Activated T-cell treated with anti-CD3 and anti-CD28 coated beads, Interleukin-2, amount 50 U/mL, for 4 hours (primary cell): ENCODE measurements at places on chromosomes 6 and 20. TPM values are rescaled to one million over a fixed set of nuclear protein-coding genes. Genes with fewer than 3 reads are reported as not detected.

DNA sequence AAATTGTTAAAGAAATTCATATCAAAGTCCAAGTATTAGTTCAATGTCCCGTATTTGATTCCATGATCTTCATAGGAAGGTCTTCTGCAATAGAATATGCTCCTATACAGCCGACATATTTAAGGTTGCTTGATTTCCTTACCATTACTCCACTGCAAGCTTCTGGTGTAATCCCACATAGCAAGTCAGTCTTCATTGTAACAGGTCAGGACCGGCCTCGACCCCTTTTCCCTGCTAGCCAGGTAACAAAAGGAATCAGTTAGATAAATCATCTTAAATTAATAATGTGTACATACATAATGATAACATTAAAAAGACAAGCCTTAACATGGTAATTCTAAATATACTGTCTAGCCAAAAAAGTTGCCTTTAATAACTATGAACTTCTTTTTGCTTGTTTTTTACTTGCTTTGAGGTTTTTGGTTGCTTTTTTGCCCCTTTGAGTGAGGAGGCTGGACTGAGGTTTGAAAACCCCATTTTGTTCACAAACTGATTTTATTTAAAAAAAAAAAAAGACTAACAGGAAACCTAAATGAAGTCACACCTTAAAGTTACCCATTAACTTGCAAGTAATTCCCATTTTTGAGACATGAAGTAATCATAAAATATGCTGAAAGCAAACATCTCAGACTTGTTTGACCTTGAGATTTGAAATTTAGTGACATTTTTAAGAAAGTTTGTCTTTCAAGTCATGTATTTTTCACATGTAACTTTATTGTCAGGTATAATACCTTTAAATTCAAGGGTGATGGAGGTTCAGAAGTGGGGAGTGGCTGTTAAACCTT, 19.2 kb upstream of the SNX14 start:
- no peak for DNase-seq

- no peak for DNase-seq
These were observed 113.0 kb upstream of the SLC22A23 start for GRCh38 chr6:3569816-3570215.

DNA sequence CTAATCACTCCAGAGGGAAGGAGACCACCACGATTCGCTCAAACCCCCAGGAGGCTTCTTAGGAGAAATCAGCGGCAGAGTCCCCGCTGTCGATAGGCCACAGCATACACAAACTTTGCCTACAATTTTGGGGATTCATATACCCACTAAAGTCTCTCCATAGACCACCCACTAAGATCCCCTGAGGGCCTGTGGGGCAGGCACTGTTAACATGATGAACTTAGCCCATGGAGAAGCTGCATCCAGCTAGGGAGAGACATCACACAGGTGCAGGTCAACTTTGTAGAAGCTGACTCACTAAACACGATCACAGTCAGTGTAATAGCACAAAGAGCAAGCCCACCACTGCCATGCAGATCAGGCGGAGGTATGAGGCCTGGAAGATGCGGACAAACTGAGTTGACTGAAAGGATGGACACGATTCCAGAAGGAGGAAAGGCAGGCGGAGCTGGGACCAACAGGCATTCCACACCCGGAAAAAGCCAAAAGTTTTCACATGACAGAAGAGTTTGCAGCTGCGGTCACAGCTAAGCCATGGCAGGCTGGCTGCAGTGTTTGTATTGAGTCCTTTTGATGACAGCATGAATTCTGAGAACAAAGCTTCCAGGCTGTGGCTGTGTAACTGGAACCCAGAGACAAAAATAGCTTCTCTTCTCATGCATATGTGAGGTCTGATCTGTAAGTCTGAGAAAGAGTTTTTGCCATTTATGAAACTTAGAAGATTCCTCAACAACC, 75.7 kb upstream of the QKI start:
- no peak for DNase-seq

DNA sequence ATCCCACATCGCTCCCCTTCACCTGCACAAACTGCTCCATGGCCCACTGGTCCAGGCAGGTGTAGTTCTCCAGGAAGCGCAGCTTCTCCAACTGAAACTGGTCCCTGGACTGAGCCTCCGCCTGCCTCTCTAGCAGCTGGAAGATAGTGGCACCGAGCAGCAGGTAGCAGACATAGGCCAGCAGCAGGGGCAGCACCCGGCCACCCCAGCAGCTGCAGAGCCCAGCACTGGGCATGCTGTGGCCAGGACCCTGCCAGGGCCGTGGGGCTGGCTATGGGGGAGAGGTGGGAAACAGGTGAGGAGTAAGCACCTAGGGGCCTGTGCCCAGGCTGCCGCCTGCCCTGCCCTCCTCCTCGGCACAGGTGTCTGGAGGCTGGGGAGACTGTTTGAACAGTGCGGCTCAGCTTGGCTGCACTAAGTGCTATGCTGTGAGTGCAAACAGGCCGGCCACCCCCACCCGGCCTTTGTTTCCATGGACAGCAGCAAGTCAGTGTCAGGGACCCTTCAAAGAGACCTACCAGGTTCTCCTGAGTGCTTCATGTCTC, at the start of gene KCNK16:
Gene KCNK16, minus strand, starts transcription at position 397 of the 545 bp plus-strand sequence. Its CDS starts 162 bp downstream, at position 235.
- no peak for DNase-seq

Gene BCL2L1
- 248 TPM for total RNA-seq

Gene LY86
- 0.16 TPM for total RNA-seq

Gene DTNBP1
- 17.2 TPM for total RNA-seq

Gene GPR63
- total RNA-seq, result 0.57 TPM
